ENCODE measurements at places on chromosomes 16 and 17. TPM values are rescaled to one million over a fixed set of nuclear protein-coding genes. Genes with fewer than 3 reads are reported as not detected.

The CEP295NL gene
- not detected for polyA plus RNA-seq

The NPIPB8 gene
- 0.60 TPM for polyA plus RNA-seq

The HBQ1 gene
- 0.72 TPM for polyA plus RNA-seq

The NLRC5 gene
- polyA plus RNA-seq, result 165 TPM

The SGSH gene
- polyA plus RNA-seq, result 46.7 TPM
